ENCODE measurements at places on chromosomes 3 and 15.

DNA sequence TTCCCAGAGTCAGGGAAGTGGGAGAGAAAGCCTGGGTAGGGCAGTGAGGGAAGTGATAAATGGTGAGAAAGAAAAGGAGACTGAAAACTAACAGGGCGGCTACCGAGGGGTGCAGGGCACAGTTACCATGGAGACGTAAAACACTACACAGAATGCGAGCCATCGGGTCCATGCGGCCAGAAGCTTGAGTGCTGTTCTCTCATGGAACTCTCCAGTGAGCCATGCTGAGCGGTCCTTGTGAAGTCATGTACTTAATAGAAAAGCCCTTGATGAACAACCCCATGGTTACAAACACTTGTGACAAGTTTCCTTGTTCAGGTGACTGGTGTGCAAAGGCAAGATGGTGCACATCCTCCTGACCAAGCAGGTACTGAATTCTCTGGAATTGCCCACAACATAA is 3.7 kb upstream of the PLA2G4F start:
- H3K36me3 ChIP-seq = peaks cover 4% of the 10 kb centered on the region
- DNase-seq = no peak
- H3K4me3 ChIP-seq = no peak overlapping the region
- H3K27ac ChIP-seq = no peak overlapping the region

GRCh38 chr15:98650417-98651035 is 2.2 kb downstream of the IGF1R start:
- peak overlapping the region; percentile 97 for H3K4me3 ChIP-seq

DNA sequence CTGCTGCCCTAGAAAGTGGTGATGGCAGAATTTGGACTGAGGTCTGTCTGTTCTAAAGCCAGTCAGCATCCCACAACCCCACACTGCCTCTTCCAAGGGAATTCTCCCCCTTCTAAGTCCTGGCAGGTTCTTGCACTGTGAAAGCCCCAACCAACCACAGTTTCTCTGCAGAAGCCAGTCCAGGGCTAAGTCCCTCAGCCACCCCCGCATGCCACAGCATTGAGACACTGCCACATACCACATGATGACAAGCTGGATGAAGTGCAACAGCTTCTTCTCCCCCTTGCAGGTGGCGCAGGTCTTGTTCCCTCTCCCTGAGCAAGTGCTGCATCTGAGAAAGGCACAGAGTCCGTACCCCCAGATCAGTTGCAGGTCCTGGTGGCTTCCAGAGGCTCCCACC is 18.6 kb downstream of the SSUH2 start:
- no peaks in the 10 kb centered on the region for H3K36me3 ChIP-seq
- no peaks in the 10 kb centered on the region for H3K27me3 ChIP-seq
- DNase-seq = no peak
- H3K4me1 ChIP-seq = peaks cover 10% of the 10 kb centered on the region

GRCh38 chr15:25436707-25437106 is 2.1 kb downstream of the UBE3A start:
- H3K27me3 ChIP-seq = no peaks in the 10 kb centered on the region
- H3K4me3 ChIP-seq = peak overlapping the region; percentile 87
- H3K27ac ChIP-seq = no peak overlapping the region
- H3K4me1 ChIP-seq = peaks cover 44% of the 10 kb centered on the region
- no peaks in the 10 kb centered on the region for H3K36me3 ChIP-seq

GRCh38 chr3:102512734-102513504 is 78.1 kb downstream of the ZPLD1 start:
- H3K27ac ChIP-seq = no peak overlapping the region
- H3K36me3 ChIP-seq = no peaks in the 10 kb centered on the region
- no peaks in the 10 kb centered on the region for H3K4me1 ChIP-seq
- H3K4me3 ChIP-seq = no peak overlapping the region
- DNase-seq = no peak
- H3K27me3 ChIP-seq = peaks cover 4% of the 10 kb centered on the region

GRCh38 chr3:197354568-197355001 is 56.2 kb upstream of the DLG1 start:
- no peak for DNase-seq
- H3K4me1 ChIP-seq = no peaks in the 10 kb centered on the region
- H3K4me3 ChIP-seq = no peak overlapping the region
- H3K27ac ChIP-seq = no peak overlapping the region

GRCh38 chr3:8450618-8451017 is 51.0 kb upstream of the LMCD1 start:
- DNase-seq = no peak
- no peaks in the 10 kb centered on the region for H3K4me1 ChIP-seq
- no peak overlapping the region for H3K4me3 ChIP-seq
- H3K27ac ChIP-seq = no peak overlapping the region
- H3K36me3 ChIP-seq = no peaks in the 10 kb centered on the region
- H3K27me3 ChIP-seq = peaks cover 9% of the 10 kb centered on the region

- no peak overlapping the region for H3K4me3 ChIP-seq
- no peaks in the 10 kb centered on the region for H3K4me1 ChIP-seq
- DNase-seq = no peak
- no peaks in the 10 kb centered on the region for H3K27me3 ChIP-seq
These were observed 322.9 kb upstream of the CTDSPL start for GRCh38 chr3:37538747-37539146.

GRCh38 chr15:101043911-101044624 is 124.9 kb downstream of the LRRK1 start:
- H3K36me3 ChIP-seq = peaks cover 34% of the 10 kb centered on the region
- H3K4me1 ChIP-seq = no peaks in the 10 kb centered on the region
- H3K27me3 ChIP-seq = no peaks in the 10 kb centered on the region
- no peak overlapping the region for H3K4me3 ChIP-seq
- DNase-seq = no peak

DNA sequence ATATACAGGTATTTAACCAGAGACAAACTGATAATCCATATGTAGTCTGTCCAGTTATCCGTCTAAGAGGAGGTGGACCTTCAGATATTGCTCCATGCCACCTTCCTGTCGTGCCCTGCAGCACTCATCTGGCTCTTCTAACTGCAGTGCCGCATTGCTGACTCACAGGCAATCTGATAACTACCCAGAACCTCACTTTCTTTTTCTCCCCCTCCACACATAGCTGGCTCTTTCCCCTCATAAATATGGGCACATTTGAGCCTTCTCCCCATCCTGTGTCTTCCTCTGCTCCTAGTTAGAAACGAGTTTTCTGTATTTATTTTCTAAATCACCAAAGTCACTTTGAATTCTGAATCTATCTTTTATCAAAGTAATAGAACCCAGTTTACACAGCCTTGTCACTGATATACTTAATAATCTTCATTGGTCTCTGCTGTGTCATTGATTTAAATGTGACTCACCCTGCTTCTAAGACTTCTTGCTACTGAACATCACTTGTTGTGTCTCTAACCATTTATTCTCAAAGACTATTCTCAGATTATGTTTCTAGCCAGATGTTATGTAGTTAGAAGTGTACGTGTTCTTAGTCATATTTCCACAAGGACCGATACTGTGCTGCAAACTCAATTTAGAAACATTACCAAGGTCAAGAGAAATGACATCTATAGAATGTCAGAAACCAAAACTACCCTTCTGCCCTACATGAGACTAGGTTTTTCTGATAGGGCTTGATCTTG is 17.4 kb upstream of the KCNMB2 start:
- no peak for DNase-seq
- no peaks in the 10 kb centered on the region for H3K36me3 ChIP-seq
- no peak overlapping the region for H3K27ac ChIP-seq
- peaks cover 5% of the 10 kb centered on the region for H3K27me3 ChIP-seq
- no peaks in the 10 kb centered on the region for H3K4me1 ChIP-seq
- no peak overlapping the region for H3K4me3 ChIP-seq

GRCh38 chr3:193764959-193765358 is 172.0 kb downstream of the OPA1 start:
- H3K27ac ChIP-seq = no peak overlapping the region
- peaks cover 6% of the 10 kb centered on the region for H3K4me1 ChIP-seq
- DNase-seq = no peak
- peaks cover 36% of the 10 kb centered on the region for H3K27me3 ChIP-seq
- no peak overlapping the region for H3K4me3 ChIP-seq

- peaks cover 57% of the 10 kb centered on the region for H3K4me1 ChIP-seq
- H3K27ac ChIP-seq = no peak overlapping the region
- no peak overlapping the region for H3K4me3 ChIP-seq
These were observed 73.5 kb upstream of the XCR1 start for GRCh38 chr3:46100812-46101211.

DNA sequence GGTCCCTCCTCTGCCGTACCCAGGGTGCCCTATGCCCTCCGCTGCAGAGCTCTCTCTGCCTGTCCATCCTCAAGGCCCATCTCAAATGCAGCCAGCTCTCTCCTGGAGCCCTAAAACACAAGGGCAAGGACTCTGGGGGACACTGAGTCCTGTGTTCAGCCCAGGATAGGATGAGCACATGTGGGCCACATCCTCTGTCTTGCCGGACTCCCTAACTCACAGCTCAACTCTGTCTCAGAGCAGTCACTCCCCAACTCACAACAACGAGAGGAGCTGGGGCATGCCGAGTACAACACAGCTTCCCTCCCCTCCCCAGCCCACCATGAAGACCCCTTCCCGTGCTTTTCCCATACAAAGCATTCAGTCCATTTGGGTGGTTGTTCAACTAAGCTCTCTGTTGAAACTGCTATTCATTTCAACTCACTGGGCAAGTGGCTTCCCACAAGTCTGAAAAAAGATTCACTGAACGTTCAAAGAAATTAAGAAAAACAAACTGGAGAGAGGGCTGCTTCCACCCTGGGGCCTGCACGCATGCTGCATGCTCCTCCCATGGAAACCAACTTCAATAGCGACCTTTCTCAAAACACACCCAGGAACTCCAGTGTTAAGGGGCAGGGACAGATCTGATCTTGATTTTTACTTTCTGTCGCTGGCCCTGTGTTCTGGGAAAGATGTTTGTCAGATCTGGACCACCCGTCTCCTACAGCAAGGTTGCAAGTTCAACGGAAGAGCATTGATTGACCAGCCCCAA is 124.3 kb upstream of the IGF1R start:
- peaks cover 3% of the 10 kb centered on the region for H3K4me1 ChIP-seq
- DNase-seq = no peak

DNA sequence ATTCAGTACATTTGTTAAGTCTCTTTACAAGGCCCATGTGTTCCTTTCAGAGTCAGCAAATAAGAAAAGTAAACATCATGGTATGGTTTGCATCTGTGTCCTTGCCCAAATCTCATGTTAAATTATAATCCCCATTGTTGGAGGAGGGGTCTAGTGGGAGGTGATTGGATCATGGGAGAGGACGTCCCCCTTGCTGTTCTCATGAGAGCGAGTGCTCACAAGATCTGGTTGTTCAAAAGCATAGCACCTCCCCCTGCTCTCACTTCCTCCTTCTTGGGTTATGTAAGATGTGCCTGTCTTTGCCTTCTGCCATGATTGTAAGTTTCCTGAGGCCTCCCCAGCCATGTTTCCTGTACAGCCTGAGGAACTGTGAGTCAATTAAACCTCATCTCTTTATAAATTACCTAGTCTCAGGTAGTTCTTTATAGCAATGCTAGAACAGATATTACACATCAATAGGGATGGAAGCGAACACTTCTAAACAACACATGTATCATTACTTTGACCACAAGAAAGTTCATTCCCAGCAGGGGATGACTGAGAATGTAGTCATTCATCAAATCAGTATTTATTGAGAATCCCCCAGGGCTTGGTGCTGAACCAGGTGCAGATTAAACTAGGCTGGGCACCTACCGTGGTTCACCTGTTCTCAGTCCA is 4.1 kb downstream of the EFCAB12 start:
- DNase-seq = peak; percentile 50
- peaks cover 17% of the 10 kb centered on the region for H3K36me3 ChIP-seq
- H3K27me3 ChIP-seq = no peaks in the 10 kb centered on the region
- H3K27ac ChIP-seq = peak overlapping the region; percentile 75
- H3K4me1 ChIP-seq = peaks cover 49% of the 10 kb centered on the region
- H3K4me3 ChIP-seq = no peak overlapping the region

DNA sequence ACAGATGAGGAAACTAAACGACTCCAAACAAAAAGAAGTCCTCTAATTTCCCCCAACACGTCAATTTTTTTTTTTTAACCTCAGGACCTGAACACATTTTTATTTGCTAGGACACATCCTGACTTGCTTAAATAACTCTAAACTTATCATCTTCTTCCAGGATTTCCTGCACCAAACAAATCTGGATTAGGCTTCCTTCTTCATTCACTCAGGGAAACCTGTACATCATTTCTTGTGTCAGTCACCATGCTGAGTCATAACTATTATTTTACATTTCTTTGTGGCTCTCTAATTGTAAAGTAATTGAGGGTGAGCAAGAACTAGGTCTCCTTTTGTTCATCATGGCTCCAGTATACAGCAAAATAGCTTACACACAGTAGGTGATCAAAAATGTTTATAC is 433.4 kb upstream of the GBE1 start:
- no peak overlapping the region for H3K27ac ChIP-seq
- H3K4me3 ChIP-seq = no peak overlapping the region
- DNase-seq = no peak
- no peaks in the 10 kb centered on the region for H3K4me1 ChIP-seq
- no peaks in the 10 kb centered on the region for H3K27me3 ChIP-seq

DNA sequence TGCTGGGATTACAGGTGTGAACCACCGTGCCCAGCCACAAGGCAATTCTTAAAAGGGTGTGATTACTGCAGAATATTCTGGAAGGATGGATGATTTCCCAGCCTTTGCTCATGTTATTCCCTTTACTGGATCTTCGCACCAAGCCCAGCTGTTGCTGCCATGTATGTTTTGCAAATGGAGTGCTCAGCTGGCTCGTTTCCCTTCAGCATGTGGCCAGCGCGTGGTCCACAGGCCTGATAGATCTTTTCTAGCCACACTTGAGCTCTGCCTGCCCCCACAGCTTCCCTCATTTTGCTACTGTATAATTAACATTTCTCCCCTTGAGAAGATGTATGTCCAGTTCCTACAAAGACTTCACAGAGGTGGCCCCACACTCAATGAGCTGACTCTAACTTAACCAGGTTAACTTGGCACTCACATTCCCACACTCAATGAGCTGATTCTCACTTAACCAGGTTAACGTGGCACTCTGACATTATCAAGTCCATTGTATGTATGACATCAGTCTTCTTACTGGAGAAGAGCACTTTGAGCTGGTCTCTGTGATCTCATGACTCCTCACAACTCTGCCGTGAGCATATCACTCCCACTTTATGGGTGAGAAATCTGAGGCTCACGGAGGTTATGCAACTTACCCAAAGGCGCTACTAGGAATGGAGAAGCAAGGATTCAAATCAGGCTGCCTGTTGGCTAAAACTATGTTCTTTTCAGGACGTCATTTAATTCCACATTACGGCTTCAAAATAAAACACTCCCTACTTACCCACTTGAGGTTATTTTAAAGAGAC is 49.2 kb downstream of the TM4SF4 start:
- no peak overlapping the region for H3K4me3 ChIP-seq
- H3K36me3 ChIP-seq = no peaks in the 10 kb centered on the region
- no peaks in the 10 kb centered on the region for H3K4me1 ChIP-seq
- no peak for DNase-seq
- no peak overlapping the region for H3K27ac ChIP-seq

DNA sequence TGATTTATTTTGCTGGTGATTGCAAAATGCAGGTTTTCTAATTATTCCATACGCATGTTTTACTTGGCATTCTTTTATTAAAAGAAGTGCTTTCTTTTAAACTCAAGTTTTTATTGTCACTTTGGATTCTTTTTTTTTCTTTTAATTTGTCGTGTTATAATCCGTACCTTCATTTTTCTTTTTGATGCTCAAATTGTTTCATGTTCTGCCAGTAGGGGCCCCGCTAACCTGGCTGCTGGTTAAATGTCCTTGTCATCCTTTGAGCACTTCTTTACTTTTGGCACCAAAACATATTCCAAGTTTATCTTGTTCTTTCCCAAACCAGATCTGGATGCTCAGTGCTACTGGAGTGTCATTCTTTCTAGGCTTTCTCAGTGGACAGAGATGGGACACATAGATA is 31.6 kb downstream of the MED12L start:
- no peaks in the 10 kb centered on the region for H3K4me1 ChIP-seq
- no peaks in the 10 kb centered on the region for H3K27me3 ChIP-seq
- no peak for DNase-seq
- no peak overlapping the region for H3K4me3 ChIP-seq

All from naive B cell (primary cell).